ENCODE measurements at places on chromosomes 13 and 19.

GRCh38 chr13:27353708-27354107 is 70.7 kb upstream of the GTF3A start:
- DNase-seq, result no peak

GRCh38 chr19:18450931-18451836 is 13.3 kb upstream of the ISYNA1 start:
- peak; percentile 89 for DNase-seq

GRCh38 chr13:94620286-94620896 is 18.7 kb downstream of the GPR180 start:
- no peak for DNase-seq

DNA sequence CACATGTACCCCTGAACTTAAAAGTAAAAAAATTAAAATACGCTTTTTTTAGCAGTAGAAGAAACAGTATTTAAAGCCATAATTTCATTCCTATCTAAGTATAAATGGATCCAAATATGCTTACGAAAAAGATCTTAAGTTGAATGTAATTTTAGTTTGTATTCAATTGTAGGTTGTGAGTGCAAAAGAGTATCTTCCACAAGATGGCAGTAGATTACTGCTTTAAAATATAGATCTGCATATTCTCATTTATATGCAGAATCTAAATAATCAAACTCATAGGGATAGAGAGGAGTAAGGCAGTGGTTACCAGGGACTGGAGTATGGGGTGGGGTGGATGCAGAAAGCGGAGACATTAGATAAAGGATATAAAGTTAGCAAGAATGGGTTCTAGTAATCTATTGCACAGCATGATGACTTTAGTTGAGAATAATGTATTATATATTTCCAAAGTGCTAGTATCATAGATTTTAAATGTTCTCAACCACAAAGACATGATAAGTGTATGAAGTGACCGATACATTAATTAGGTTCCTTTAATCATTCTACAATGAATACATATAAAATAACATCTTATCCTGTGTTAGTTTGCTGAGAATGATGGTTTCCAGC is 14.2 kb downstream of the OR7A17 start:
- no peak for DNase-seq

DNA sequence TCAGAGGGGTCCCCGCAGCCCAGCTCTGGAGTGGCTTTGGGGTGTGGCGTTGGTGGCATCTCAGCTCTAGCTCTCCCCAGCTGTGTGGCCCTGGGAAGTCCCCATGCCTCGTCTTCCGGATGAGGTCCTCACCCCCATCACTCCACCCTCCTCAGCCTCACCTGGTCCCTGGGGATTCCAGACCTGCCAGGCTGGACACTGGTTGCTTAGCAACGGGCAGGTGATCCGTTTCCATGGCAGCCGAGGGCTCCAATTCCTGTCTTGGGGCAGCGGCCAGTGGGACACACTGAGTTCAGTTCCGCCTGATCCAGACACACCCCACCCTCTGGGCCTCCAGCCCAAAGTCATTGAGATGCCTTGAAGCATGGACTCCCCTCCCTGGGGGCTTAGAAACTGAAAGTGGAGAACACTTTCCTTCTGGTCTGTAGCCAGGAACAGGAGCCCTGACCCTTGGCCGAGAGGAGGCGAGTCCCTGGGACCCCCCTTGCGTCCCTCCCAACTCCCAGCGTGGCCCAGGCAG is 7.7 kb upstream of the MISP start:
- no peak for DNase-seq

DNA sequence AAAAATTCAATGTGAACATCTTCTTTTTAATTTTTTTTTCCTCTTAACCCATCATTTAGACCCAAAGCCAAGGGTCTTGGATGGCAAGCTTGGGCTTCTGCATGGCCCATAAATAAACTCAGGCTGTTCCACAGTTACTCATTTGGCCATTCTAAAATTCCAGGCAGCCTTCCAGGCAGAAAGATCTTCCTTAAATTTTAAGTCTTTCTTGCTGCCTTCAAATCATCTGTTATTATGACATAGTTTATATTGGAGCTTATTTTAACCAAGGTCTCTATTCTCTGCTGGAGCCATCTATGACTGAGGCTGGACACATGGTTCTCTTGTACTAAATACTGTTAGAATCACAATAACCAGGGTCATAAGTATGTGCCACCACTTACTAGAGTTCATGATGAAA is 317.3 kb upstream of the MAB21L1 start:
- DNase-seq, result no peak

DNA sequence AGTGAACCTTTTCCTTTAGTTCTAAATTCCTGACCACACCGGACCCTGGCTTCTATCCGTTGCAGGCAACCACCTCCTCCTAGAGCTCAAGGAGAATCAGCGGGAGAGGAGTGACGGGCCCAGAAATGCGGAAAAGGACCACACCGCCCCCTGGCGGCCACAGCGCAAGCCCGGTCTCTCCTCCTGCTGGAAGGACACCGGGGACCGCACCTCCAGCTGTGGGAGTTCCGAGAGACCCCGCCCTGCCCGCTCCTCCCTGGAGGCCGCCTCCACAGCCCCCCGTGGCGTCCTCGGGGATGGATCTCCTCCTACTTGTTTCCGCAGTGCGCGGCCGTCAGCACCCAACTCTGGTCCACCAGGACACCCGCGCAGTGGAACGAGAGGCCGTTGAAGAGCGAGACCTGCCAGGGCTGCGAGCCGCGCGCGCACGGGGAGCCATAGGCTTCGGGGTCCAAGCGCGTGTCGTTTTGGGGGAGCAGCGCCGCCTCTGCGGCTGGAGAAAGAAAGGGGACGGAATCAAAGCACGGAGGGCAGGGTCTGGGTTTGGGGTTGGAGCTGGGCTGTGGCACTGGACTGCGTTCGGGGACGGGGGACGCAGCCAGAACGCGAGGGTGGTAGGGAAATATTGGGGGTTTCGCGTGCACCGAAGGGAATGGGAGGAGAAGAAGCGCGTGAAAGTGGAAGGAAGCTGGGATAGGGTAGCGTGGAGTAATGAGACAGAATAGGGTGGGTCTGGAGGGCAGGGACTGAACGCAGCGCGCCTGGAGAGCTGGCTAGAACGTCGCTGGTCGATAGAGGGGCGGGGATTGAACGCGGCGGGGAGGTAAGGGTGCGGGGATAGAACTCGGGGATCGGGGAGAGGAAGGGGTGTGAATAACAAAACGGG is 2.5 kb downstream of the KLK10 start:
- peak; percentile 40 for DNase-seq

DNA sequence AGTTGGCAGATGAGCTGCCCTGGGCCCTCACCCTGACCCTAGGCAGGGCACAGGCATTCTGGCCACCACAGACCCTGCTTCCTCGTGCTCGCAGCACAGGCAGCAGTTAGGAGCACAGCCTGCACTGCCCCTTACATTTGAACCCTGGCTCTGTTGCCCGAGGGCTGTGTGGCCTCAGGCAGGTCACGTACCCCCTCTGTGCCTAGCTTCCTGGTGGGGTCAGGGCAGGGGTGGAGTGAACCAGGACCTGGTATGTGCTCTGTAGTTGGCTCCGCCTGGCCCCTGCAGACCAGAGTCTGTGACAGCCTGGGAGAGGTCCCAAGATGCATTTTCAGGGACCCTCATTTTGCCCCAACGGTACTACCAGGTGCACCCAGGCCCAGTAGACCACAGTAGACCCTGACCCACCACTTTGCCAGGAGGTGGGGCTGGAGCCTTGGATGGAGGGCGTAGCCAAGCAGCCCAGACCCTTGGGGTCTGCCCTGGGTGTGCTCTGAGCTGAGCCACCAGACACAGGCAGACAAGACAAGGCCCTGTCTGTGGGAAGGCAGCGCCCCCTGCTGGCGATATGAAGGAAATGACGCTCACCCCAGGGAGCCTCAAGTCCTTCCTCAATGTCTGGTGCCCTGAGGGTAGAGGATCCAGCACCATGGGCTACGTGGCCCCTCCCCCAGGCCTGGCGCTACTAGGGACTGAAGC is 9.1 kb downstream of the LYL1 start:
- DNase-seq, result peak; percentile 76

GRCh38 chr13:112734696-112735547 is 45.1 kb downstream of the ATP11A start:
- DNase-seq, result no peak

GRCh38 chr13:95707442-95708390 is 30.8 kb downstream of the DNAJC3 start:
- no peak for DNase-seq

All from activated T-cell treated with anti-CD3 and anti-CD28 coated beads, Interleukin-2, amount 50 U/mL, for 4 hours (primary cell).